LNCaP clone FGC (cell line): ENCODE measurements at places on chromosomes 11 and 22.

DNA sequence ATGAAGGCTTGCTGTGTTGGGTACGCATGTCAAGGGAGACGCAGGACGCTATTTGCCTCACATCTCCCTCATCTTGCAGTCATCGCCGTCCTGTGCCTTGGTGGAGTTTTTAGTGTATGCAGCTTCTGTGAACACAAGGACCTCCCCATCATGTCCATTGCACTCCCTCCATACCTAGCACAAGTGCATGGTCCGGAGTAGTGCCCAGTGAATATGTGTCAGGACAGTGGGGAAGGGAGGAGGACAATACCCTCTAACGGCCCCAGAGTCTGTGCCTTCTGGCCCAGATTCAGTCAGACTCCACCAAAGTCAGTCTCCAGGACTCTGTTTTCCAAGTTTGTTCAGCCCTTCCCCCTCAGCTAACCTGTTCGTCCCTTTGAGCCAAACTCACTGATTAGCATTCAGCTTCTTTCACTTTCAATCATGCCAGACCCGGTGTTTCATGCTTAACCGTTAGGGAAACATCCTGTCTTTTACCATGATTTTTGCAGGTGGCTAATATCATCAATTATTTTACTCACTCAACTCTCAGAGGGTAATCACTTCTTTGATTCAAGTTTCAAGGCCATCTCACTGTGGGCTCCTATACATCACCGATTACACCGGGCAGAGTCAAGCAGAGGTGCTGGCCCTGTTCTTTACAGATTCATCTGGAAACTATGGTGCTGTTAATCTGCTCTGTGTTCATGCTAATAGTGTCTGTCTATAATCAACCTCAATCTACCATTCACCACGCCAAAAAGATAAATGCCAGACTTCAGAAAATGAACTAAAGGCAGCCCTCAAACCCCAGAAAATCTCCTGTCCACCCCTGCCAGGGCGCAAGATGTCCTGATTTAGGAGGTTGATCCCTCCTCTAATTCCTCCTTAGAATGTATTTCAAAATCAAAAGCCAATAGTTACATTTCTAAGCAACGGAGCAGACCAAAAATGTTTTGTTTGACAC lies 156.5 kb downstream of the RRAS2 start:
- DNase-seq: no peak

DNA sequence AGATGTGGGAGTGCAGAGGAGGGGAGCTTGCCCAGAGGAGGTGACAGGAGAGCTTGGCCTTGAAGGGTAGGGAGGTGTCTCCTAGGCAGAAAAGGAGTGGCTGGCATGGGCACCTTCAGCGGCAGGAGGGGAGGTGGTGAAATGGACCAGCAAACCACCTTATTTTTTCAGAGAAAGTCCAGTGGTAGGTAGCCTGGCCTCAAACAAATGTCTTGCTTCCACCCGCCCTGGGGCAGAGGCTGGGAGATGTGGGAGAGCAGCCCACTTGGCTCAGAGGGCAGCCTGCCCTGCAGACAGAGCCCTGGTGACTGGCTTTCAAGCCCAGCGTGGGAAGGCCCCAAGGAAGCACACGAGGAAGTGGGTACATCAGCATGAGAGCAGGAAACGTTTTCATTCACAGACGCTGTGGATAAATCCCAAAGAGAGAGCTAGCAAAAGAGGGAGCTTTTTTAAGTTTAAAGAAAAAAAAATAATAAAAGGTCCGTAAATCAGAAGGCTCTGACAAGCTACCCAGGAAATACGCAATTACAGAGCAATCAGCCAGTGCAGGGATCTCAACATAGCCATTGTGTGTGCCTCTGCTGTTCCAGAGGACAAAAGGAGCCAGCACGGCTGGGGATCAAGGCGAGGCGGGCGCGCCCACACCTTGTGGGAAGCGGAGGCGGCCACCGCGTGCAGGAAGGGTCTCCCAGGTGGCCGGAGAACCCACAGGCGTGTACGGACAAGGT lies 238.7 kb upstream of the PLET1 start:
- no peak for DNase-seq

DNA sequence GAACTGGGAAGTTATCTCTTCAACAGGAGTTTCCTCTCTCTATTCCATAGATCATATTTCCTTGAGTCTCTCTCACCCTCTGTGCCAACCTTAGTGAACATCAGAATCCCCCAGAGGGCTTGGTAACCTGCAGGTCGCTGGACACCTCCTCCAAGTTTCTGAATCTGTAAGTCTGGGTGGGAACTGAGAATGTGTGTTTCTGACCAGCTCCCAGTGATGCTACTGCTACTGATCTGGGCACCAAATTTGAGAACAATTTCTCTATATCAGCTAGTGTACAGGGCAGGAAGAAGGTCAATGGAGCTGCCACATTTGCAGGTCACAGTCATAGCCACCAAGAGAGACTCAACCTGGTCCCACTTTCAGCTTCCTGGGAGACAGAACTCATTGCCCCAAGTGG lies 62.9 kb downstream of the RCN1 start:
- DNase-seq: no peak

DNA sequence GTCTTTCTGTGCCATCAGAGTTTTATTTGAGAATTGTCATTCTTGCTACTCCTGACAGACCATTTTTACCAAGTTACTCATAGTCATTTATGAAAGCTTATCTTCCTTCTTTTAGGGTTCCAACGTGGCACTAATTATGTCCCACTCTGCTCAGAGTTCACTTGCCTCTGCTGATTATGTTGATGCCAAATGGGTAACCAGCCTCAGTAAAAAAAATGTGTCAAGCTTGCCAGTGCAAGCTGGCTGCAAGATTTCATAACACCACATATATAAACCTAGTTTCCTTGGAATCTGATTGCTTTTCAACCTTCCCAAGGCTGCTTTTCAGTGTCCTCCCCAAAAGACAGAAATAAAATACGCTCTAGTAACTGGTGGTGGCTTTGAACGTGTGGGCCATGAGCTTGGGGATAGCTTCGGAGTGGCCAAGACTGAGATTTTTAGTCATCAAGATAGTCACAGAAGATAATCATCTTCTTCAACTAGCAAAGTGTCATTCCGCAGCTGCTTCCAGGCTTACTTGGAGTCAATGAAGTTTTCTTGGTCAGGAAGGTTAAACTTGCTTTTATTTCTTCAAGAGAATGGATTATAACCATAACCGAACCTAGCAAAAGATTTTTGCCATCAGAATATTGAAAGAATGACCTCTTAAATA lies 29.5 kb upstream of the APOA1 start:
- DNase-seq: no peak

DNA sequence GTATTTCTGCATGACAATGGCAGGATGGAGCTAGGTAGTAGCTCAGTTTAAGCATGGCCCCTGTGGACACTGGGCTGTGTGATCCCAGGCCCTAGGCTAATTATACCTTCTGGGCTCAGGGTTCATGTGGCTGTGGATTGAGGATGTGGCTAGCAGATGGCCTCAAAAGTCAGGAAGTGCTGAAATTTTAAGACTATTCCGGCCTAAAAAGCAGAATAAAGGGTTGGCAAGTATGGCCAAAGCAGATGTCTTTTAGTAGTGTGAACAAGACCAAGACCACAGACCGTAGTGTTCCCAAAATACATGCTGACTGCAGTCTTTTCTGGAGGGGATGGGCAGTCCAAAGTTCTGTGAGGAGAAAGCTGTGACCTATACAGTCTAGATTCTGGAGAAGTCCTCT lies 115.7 kb upstream of the RAG2 start:
- no peak for DNase-seq

GRCh38 chr11:10540546-10540914 lies 457 bp downstream of the RNF141 start:
- DNase-seq: no peak

GRCh38 chr22:43031617-43032016 lies 16.7 kb upstream of the PACSIN2 start:
- DNase-seq: no peak

DNA sequence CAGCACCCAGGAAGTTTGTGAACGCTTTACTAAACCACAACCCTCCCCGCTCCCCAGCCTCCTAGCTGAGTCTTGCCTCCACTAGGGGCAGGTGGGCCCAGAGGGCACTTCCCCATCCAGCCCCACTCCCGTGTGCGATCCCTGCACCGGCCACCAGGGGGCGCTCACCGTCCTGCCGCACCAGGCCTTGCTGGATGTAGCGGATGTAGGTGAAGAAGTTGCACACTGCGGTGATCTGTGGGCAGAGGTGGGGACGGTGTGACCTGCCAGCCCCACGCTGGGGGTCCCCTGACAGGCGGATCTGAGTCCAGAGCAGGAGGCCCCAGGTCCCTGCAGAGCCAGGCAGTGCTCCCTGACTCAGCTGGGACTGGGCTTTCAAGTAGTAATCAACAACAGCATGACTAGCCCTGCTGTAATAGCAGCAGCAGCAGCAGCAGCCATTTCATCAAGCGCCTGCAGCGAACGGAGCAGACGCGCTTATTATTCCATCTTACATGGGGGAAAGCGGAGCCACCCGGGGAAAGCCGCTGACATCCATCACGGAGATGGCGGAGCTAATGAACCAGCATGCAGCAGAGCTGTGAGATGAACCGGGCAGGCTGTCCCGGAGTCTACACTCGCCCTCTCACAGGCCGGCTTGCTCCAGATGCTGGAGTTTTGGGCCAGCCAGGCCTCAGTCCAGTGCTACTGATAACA lies 7.9 kb upstream of the FADS3 start:
- DNase-seq: no peak

GRCh38 chr11:25890626-25891260 lies 441.2 kb upstream of the ANO3 start:
- DNase-seq: no peak

DNA sequence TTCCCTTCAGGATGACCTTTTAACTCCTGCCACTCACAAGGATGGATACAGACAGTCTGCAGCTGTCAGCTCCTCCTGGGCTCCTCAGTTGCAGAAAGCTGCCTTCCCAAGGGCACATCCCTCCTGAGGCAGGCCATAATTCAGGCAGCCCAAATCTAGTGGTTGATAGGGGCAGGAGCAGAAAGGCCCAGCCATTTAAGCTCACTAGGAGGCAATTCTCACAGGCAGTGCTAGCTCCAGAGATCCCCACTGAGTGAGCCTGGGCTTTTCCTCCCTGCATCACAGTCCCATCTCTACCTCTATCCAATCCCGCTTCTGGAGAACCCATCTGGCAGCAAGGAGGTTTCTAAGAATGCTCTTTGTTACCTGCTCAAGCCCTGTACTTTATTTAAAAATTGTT lies 200.6 kb downstream of the ARHGAP42 start:
- DNase-seq: no peak

DNA sequence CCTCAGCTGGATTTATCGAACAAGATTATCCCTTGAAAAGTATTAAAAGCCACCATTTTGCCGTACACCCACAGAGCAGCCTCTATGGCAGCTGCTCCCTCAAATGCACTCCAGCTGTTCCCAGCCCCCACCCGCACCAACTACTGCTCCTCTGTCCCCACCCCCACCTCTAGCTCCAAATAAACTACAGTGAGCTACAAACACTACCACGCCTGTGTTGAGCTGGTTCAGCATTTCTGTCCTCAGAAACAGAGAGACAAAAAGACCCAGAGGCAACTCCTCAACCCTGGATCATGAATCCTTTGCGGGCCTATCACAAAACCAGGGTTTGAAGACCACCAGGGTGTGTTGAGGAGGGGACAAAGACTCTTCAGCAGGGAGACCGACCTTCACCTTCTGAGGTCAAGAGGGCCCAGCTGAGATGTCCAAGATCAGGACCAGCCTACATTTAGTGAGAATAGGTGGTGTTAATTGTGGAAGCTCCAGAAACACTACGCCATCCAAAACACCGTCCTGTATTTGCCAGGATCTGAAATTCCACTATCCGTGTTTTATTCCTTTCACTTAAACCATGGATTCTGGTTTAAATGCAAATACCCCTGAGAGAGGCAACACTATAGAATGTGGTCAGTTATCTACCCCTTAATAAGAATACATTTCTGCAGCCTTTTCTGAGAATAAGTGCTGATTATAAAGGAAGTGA lies 195.9 kb downstream of the DSCAML1 start:
- no peak for DNase-seq
